Globus pallidus (tissue), 1 donor: ENCODE measurements at places on chromosomes 3 and 15.

GRCh38 chr3:51146781-51147180, 238.3 kb upstream of the MANF start:
- no peak for DNase-seq

- no peak for DNase-seq
These were observed 24.4 kb upstream of the TRIM59 start for GRCh38 chr3:160473978-160474377.

DNA sequence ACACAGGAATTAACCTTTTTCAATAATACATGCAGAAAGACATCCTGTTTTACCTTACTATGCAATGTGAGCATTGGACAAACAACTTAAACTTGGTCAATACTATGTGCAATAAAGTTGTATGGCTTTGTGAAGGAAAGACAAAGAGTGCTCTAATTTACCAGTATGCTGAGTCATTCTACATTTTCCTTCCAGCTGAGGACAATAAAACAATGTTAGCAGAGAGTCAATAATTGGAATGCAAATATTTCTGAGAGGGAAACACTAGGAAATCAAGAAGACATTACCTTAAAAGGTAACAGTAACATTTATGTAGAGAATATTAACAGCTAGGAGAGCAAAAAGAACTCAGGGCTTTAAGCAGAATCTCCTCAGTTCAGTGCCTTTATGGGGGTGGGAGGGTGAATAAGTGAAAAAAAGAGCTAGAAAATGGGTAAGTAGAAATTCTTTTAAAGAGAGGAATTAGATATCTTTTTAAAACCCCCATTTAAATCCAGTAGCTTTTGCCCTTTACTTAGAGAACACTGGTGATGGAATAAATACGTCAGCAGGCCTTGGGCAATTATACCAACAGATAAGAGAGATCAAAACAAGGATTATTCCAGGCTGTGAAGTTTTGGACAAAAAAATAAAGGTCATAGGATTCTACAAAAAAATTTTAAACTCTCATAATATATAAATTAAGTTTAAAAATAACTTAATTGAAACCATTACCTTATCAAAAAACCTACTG, 11.6 kb upstream of the HGD start:
- peak; percentile 44 for DNase-seq

GRCh38 chr3:10596746-10597448, 91.5 kb upstream of the ATP2B2 start:
- DNase-seq, result no peak

DNA sequence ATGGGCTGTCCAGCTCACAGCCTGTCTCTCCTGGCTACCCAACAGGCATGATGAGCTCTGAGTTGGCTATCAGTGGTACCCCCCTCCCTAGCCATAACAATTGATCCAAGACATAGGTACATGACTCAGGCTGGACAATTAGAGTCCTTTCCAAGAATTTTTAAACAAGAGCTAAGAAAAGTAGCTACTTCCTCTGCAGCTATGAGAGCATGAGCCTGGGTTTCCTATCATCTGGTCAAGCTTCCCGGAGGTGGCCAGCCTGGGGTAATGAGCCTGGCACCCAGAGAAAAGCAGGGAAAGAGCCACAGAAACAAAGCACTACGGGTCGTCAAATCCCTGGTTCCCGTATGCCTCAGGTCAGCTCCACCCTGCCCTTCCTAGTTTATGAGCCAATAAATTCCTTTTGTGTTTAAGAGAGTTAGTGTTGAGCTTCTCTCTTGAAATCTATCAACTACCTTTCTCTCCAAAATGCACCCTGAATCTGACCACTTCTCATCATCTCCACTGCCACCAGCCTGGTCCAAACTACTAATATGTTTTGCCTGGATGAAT, 2.3 kb upstream of the SLC51B start:
- DNase-seq, result no peak

DNA sequence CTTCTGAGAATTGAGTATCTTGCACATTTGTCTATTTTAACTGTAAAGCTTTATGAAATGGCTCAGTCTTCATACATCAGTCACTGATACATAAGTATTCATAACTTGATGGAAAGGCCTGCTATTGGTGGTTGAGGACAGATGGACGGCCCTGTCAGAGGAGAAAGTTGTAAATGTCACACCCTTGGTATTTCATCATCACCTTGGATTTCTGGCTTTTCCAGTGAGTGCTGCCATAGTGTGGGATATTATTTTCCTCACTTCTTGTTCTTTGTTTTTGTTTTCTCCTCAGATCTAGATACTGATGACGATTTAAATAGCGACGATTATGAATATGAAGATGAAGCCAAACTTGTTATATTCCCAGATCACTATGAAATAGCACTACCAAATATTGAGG, 47.9 kb downstream of the USP13 start:
- DNase-seq, result no peak

GRCh38 chr15:78203346-78204225, 30.8 kb downstream of the ACSBG1 start:
- DNase-seq, result peak; percentile 77

DNA sequence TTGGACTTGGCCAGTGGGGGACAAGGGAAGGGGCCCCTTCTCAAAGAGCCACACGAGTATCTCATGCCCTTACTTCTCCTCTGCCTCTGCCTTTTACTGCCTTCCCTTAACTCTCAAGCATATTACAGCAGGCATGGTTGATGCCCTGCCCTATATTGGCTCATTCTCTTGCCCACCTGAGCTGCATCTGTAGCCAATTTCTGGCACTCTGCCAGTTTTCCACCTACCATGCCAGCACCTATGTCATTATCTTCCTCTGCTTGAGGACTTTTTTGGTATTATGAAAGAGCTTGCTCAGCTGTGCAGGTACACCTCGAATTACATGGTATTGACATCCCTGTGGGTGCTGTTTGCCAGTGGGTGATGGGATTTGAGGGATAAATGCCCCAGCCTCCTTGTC, 181.8 kb downstream of the OXSM start:
- DNase-seq, result no peak

GRCh38 chr3:70832089-70832833, 519.8 kb upstream of the MDFIC2 start:
- no peak for DNase-seq

DNA sequence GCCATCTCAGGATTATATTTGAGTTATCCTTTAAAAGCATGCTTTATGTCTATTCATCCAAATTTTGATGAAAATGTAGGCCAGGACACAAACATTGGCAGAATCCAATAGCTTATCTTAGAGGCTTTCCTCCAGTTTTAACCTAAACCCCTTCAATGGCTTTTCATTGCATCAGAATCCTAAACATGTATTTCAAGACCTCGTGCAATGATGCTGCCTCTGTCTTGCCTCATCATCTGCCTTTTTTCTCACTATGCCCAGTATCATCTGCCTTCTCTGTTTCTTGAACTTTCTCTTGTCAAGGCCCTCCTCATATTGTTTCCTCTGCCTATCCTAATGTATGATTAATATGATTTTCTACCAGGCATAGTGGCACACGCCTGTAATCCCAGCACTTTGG, 76.1 kb upstream of the MAP4 start:
- DNase-seq, result no peak

DNA sequence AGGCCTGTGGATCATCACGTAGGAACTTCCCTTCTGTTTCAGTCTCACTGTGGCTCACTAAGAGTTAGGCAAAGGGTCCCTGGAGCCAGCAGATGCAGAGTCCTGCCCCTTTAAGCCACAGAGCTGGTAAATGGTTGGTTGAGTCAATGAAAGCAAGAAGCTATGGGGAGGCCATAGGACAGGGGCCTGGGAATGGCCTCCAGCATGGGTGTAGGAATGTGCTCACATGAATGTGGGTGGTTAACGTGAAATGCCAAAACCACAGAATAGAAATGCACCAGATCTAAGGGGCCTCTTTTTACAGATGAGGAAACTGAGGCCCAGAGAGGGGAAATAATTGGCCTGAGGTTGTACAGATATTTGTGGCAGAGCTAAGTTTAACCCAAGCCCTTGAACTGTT, 150.3 kb downstream of the TLE3 start:
- no peak for DNase-seq

- DNase-seq, result no peak
These were observed 1361.4 kb downstream of the NSUN3 start for GRCh38 chr3:95424279-95424678.

DNA sequence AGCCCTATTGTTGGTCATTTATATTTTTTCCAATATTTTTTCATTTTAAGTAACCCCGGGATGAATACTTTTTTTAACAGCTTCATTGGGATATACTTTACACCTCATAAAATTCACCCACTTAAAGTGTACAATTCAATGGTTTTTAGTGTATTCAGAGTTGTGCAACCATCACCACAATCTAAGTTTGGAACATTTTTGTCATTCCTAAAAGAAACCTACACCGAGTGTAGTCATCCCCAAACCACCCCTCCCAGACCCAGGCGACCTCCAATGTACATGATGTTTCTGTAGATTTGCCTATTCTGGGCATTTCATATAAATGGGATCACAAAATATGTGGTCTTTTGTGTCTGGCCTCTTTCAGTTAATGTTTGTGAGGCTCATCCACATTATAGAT, 118.3 kb upstream of the FRMD4B start:
- no peak for DNase-seq

DNA sequence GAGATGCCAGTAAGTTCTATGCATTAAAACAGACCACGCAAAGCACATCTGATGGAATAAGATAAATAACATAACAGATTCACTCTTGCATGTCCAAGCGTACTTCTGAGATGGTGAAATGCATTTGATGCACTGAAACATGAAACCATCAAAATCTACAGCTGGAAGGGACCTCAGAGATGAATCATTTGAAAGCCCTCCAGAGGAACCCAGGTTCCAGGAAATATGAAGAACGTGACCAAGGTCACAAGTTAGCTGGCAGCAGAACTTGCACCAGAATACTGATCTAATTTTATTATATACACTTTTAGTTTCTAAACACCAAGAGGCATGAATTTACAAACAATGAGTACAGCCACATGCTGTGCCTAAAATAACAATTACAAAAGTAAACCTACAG, 957.1 kb downstream of the FHIT start:
- DNase-seq, result no peak

GRCh38 chr3:122314228-122314876, 10.7 kb upstream of the CSTA start:
- no peak for DNase-seq

DNA sequence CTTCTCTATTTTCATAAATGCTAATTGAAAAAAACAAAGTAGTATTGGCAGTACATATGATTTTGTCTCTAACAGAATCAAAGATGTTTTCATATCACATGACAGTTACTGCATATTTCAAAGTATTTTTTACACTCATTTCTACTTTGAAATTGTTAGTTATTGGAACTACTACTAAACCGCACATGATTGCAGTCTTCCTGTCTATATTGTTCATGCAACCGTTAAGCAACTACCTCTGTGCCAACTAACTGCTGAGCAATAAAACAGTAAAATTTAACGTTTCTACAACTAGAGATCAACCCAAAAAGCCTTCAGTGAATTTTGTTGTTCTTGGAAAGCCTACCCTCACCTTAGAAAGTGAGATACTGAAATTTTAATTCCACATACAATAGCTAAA, 64.2 kb downstream of the DMXL2 start:
- no peak for DNase-seq

GRCh38 chr3:139016430-139017048, 4.2 kb downstream of the PRR23B start:
- DNase-seq, result no peak

- no peak for DNase-seq
These were observed at the start of gene ALDH1A3 for GRCh38 chr15:100879464-100880138. TSS of gene ALDH1A3 (plus strand) at chr15:100879831. CDS start at chr15:100879908, 77 bp downstream.

- no peak for DNase-seq
These were observed 181.6 kb upstream of the SOX14 start for GRCh38 chr3:137582484-137582883.

- no peak for DNase-seq
These were observed 49.0 kb downstream of the POLQ start for GRCh38 chr3:121496786-121497185.

DNA sequence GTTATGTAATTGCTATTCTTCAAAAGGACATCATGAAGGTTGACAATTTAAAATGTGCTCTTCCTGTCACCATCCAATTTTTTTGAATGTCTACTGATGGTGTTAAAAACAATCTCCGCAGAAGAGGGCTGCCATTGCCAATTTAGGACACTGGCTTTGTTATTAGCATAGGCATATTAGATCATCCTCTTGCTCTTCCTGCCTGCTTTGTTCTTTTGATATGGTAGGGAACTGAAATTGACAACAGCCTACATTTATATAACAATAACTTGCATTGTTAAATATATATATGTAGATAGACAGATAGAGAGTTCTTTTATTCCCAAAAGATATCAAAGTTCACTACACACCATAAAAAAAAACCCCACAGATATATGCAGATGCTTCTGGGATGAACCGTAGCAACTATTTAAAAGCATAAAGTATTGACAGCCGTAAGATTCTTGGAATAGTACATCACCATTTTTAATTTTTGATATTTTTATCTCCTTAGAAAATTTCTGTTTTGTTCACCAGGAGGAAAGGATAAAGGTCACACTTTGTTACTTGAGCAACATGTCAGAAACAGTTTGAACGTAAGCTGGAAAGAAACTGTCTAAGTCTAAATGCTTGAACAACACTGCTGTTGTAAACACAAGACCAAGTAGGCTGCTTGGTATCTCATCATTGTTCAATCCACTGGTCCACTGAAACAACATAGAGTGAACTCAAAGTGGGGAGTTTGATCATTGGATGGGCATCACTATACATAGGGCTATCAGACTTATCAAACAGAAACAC, 66.5 kb downstream of the MDFIC2 start:
- DNase-seq, result peak; percentile 67

DNA sequence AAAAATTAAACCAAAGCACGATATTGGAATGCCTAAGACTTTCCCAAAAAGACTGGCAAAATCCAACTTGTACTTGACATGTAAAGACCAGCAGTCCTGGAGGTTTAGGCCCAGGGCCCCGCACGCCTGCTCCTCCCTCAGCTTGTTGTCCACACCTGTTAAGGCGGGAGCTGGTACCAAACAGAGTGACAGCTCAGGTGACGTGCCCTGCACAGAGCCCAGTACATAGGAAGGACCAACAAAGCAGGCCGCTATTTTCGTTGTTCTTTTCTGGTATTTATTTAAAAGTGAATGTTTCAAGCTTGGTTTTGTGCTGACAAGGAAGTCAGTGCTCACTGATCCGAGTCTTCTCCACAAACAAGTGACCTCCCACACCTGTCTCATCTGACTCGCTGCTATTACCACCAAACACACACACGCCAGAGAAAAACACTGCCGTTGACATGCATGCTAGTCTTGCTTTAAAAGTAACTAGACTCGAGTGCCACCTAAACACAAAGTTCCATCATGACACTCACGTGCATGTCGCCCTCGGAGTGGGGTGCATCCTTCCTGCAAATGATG, 50.2 kb downstream of the HERC2 start:
- DNase-seq, result no peak

- DNase-seq, result no peak
These were observed 316.0 kb downstream of the CLSTN2 start for GRCh38 chr3:140250945-140251344.

GRCh38 chr15:76196269-76197231, 114.7 kb downstream of the ETFA start:
- DNase-seq, result peak; percentile 83
